Naive B cell (primary cell): ENCODE measurements at places on chromosomes 13 and 19. TPM values are rescaled to one million over a fixed set of nuclear protein-coding genes. Genes with fewer than 3 reads are reported as not detected.

GRCh38 chr13:75825161-75825560 is 189.0 kb downstream of the LMO7 start:
- no peak for DNase-seq

DNA sequence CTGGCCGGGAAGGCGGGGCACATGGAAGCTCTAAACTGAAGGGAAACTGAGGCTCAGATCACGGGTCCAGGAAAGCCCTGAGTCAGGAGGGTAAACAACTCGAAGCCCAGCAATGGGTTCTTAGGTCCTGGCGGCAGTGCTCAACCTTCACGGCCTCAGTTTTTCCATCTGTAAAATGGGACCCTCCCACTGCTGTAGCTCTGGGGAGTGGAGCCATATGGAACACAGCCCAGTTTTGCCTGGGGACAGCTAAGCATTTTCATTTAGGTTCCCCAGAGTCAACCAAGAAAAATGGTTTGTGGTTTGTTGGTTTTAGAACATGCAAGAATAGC is 30.4 kb downstream of the CEBPG start:
- no peak for DNase-seq

DNA sequence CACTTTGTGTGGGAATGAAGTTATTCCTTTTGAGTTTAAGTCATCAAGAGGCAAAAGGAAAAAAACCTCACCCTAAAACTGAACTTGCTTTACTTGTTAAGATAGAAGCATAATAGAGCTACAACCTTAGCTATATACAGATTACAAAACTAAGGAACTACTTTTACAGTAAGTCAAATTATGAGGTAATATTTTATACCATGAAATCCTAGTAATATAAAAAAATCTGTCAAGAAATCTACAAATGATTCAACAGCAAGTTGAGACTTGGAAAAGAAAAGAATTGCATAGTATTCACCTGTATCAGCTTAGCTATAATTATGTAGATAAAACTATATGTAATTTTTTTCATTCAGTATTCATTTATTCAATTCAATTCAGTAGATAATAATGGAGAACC is 335.3 kb downstream of the KLF5 start:
- DNase-seq = no peak

DNA sequence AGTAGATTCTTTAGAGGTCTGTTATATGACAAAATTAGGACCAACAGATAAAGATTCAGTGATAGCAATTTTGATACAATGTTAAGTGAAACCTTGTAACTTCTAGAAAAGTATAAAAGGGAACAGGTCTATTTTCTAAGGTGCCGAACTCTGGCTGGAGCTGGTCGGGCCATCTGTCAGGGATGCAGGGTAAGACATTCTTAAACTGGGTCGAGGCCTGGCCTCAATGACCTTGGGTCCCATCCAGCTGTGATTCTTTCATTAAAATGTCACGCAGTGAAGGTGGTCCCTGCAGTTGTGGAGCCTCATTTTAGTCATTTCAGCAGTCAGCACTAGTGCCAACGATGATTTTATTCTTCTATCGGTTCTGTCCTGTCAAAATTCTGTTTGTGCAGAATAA is 271.9 kb upstream of the SPRY2 start:
- DNase-seq = no peak

DNA sequence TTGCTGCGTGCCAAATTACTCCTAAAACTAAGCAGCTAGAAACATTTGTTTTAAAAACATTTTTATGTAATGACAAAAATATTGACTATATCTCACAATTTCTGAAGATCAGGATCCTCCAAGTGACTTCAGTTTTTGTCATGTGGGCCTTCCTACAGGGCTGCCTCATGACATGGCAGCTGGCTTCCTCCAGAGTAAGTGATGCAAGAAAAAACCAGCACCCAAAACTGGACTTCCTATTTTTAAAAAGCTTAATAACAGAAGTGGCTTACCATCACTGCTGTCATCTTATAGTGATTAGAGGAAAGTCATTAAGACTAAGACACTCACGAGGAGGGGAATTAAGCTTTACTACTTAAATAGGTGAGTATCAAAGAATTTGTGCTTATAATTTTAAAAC is 681.7 kb downstream of the PCDH17 start:
- DNase-seq = no peak

DNA sequence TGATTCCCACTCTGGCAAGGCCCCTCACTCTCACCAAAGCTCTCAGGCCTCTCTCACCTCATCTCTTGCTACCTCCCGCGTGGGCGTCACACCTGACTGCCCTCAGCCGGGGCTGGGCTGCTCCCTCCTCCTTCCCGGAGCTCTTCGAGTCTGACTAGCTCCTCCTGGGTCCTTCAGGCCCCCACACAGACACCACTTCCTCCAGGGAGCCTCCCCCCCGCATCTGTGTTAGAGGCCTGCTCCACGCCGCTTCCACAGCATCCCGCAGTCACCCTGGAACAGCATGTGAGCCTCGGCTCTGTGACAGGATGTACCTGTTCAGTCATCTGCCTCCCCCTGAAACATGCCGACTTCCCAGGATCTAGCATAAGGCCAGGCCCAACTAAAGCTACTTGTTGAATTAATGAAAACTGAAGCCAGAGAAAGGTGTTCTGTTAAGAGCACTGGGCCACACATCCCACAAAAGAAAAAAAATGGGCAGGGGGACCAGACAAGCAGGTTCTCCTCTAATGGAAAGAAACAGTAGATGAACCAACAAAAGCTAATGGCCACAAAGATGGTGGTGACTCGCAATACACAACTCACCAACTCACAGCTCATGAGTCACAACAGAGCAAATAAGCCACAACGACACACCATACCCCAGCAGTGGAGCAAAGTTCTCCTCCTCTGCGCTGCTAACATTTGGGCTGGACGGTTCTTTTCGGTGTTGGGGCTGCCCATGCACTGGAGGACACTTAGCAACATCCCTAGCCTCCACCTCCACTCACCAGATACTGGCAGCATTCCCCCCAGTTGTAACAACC is 3.0 kb downstream of the PPP6R1 start:
- peak; percentile 39 for DNase-seq

GRCh38 chr13:77521194-77521593 is 14.3 kb upstream of the SCEL start:
- DNase-seq = no peak

DNA sequence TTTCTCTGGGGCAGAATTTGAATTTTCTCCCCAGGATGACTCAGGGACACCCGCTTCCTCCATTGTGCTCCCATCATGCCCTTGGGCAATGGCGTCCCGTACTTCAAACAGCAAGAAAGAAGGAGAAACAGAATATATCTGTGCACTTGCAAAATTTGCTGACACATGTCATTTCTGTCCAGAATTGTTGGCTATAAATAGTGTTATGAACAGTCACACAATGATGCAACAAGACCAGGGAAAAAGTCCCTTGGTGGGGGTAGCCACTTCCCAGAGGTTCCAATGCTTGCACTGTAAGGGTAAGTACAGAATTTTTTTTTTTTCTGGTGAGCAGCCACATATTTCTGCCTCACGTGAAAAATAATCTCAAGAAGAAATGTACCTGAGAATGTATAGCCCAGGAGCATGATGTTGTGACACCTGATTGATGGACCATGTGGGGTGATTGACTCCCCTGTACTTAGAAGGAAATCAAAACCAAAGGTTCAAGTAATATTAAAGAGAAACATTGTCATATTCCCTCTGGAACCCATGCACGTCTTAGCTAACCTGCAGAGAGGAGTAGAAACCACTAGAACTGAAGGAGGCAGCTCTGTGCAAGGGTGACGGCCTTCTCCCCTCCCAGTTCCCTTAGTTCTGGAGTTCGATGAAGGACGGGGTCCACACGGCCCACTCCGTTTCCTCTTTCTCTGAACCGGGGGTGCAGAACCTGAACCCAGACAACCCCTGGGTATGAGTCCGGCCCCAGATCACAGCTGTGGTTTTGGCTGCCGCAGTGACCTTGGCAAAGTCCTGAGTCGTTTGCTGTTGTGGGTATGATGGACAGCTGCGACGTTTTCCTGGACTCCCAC is 9.3 kb upstream of the LAIR1 start:
- no peak for DNase-seq

DNA sequence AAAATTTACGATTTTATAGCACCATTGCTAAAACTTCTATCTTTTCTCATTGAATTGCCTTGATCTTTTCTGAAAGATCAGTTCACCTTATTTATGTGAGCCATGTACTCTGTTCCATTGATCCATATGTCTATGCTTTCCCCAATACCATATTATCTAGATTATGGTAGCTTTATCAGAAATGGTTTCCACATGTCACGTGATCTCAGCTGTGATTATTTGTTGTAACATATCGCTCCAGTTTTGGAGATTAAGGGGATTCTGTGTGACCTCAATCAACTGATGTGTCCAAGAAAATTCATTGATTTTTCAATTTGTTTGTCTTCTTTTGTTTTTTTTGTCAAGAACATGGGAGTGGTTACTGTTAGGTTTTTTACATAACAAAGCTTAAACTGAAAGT is 1114.5 kb upstream of the ATXN8OS start:
- DNase-seq = no peak

GRCh38 chr19:32316034-32316433 is 29.4 kb upstream of the ZNF507 start:
- no peak for DNase-seq

GRCh38 chr19:54903303-54903702 is 2.6 kb upstream of the NCR1 start:
- no peak for DNase-seq

DNA sequence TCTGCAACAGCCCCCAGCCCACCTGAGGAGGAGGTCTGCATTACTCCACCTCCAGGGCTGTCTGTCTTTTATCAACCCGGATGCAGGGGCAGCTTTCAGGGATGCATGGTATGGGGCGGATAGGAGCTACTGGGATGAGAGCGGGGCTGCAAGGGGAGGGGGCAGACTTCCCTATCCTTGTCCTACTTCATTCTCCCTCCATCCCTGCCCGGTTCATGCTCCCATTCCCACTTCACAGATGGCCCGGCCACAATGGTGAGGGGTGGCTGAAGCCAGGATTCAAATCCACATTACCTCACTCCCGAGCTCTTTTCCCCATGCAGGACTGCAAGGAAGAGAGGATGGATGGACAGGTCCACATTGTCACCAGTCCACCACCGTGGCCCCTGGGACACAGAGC is 40.5 kb upstream of the VSTM2B start:
- DNase-seq = no peak

DNA sequence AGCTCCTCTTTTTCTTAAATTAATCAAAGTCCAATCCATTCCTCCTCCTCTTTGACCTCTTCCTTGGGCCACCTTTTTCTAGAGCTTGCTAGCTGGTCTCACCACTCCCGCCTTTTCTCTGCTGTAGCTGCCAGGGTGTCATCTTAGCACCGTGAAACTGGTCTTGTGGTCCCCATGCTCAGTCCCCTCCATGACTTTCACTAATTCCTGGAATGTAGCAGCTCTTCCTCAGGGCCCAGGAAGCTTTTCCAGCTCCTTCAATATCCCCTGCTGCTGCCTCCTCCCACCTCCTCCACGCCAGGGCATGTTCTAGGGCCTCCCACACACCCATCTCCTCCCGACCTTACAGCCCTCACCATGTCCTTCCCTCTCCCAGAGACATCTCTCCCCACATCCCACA is 222.2 kb downstream of the MYO16 start:
- no peak for DNase-seq

GRCh38 chr19:30692181-30692811 is 320.1 kb downstream of the ZNF536 start:
- no peak for DNase-seq

GRCh38 chr13:45859705-45860104 is 8.2 kb upstream of the SIAH3 start:
- no peak for DNase-seq

DNA sequence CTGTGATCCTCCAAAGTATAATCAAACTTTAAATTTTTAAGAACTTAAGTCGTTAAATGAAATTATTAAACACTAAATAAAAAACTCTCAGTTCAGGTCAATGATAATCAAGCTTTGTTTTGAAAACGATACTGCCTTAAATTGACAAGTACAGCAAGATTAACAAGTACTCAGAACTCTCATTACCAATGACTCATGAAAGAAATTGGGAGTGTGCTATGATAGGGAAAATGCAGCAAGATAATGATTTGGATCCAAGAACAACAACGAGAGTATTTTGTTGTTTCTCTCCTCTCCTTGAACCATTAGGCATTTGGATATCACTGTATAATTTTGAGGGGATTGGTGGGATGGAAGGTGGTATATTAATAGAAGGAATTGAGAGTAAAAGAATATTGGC is 10.2 kb downstream of the N4BP2L2 start:
- no peak for DNase-seq

The SELENOV gene
- not detected for polyA plus RNA-seq

The ADGRE3 gene
- not detected for polyA plus RNA-seq

The LRRC8E gene
- not detected for polyA plus RNA-seq

The AP1M1 gene
- polyA plus RNA-seq = 121 TPM

The SIGLEC5 gene
- polyA plus RNA-seq = not detected

The THSD1 gene
- polyA plus RNA-seq = not detected

The OR7A5 gene
- not detected for polyA plus RNA-seq

The PSG6 gene
- not detected for polyA plus RNA-seq

The CNFN gene
- 42.1 TPM for polyA plus RNA-seq

The CLPTM1 gene
- polyA plus RNA-seq = 22.1 TPM

The ZNF160 gene
- 29.3 TPM for polyA plus RNA-seq
